ENCODE measurements at places on chromosomes 6 and 20. TPM values are rescaled to one million over a fixed set of nuclear protein-coding genes. Genes with fewer than 3 reads are reported as not detected.

The ANGPT4 gene
- total RNA-seq, result not detected

The HLA-DOB gene
- 2.2 TPM for total RNA-seq

The MLN gene
- total RNA-seq, result not detected

The AVP gene
- not detected for total RNA-seq

The GSTA2 gene
- not detected for total RNA-seq

The MACROD2 gene
- total RNA-seq, result not detected

The ZNF311 gene
- total RNA-seq, result 0.92 TPM

The GSTA4 gene
- 79.1 TPM for total RNA-seq

The VSX1 gene
- not detected for total RNA-seq

The F13A1 gene
- total RNA-seq, result not detected

The MRAP2 gene
- total RNA-seq, result 0.46 TPM

The FNDC11 gene
- 1.3 TPM for total RNA-seq

The RGS19 gene
- total RNA-seq, result 21.4 TPM

The CD164 gene
- 74.5 TPM for total RNA-seq

The SRMS gene
- 0.35 TPM for total RNA-seq

The APOBEC2 gene
- total RNA-seq, result 0.63 TPM

The TREM1 gene
- 6.2 TPM for total RNA-seq

The UNC5CL gene
- total RNA-seq, result 0.28 TPM

The RAET1G gene
- 30.8 TPM for total RNA-seq

The CAGE1 gene
- 0.37 TPM for total RNA-seq

The SYCP2 gene
- total RNA-seq, result 0.21 TPM

The TNNC2 gene
- not detected for total RNA-seq

The HAO1 gene
- not detected for total RNA-seq

The GJA1 gene
- 83.6 TPM for total RNA-seq

The PTCRA gene
- total RNA-seq, result not detected

The SFTA2 gene
- not detected for total RNA-seq

The BPIFB1 gene
- not detected for total RNA-seq

The CGA gene
- not detected for total RNA-seq

The GNMT gene
- total RNA-seq, result not detected

The ETV7 gene
- 0.51 TPM for total RNA-seq

The C6orf58 gene
- total RNA-seq, result not detected

The COL19A1 gene
- not detected for total RNA-seq

The HTR1E gene
- total RNA-seq, result not detected

The COL20A1 gene
- total RNA-seq, result not detected

The SLC22A7 gene
- not detected for total RNA-seq

The HLA-B gene
- total RNA-seq, result 8.4 TPM

The PSMB1 gene
- 327 TPM for total RNA-seq

The NCOA7 gene
- total RNA-seq, result 10.9 TPM

The MAP3K5 gene
- total RNA-seq, result 8.8 TPM

The HSF2 gene
- total RNA-seq, result 16.6 TPM

The L3MBTL3 gene
- 4.5 TPM for total RNA-seq
